ENCODE measurements at places on chromosomes 6 and 20.

DNA sequence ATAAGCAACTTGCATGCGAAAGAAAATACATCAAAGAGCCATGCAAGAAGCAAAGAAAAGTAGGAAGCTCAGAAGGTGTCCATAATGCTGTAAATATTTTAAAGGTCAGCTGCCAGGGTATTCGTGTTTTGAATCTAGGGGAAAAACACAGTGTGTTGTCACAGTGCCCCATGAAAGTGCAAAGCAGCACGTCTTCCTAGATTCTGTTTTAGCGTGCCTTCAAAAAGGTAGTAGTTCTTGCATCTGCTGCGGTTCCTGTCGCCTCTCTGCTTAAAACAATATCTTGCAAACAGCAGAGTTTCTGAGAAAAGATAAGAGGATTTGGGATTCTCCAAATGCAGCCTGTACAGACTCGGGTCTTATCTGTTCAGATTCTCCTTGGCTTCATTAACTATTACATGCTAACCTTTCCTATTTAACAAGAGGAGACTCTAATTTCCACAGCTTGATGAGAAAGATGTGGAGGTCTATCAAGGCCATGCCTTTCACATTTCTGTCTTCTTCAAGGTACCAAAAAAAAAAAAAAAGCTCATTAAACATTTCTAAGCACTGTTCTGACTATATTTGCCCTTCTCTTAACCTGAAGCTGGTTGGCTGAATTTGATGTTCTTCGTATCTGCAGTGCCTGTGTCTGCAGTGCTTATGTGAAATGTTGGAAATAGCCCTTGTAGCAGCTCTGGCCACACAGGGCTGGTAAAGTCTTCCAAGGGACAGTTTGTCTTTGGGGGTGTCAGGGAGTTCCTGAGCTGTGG is 297.5 kb downstream of the ADGB start:
- no peak for DNase-seq

- DNase-seq = no peak
Observed at GRCh38 chr6:158894193-158894592, 75.0 kb upstream of the EZR start.

DNA sequence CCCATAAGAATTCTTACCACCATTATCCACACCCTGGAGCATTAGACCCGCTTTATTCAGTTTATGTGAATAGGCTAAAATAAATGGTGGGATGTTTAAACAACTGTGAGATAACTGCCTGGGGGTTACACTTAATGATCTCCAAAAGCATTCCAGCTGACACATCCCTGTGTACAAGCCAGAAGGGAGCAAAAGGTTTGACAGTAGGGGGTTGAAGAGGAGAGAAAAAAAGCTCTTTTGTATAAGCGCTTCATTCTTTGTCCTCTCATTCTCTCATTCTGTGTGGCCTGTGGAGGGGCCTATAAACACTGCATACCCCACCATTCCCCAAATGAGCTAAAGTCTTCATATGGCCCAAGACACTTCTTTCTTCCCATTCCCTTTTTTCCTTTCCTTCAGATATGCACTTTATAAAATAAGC is 30.8 kb upstream of the COL21A1 start:
- no peak for DNase-seq

- DNase-seq = no peak
Observed at GRCh38 chr6:33320315-33321181, 3.0 kb upstream of the ZBTB22 start.

GRCh38 chr6:11950109-11950508 is 62.0 kb upstream of the HIVEP1 start:
- no peak for DNase-seq

DNA sequence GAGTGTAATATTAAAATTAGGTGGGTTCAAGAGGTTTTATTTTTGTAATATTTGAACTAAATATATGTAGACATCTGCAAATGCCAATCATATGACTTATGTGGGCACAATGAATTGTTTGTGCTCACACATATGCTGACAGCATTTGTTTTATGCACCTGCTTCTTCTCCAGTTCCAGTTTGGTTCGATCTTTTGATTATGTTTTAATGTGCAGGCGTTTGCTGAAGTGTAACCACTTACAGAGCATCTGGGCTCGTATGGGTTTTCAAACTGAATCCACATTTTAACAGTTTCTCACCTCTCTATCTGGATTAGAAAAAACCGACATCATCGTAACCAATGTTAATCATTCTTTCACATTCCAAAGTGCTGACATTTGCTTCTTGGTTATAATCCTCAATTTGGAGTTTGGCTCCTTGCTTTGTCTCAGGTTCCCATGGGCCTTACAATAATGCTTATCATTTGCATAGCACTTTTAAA is 129.1 kb upstream of the SPACA1 start:
- no peak for DNase-seq

- no peak for DNase-seq
Observed at GRCh38 chr6:93021235-93021915, 398.0 kb downstream of the EPHA7 start.

GRCh38 chr6:136341967-136342366 is 52.3 kb upstream of the BCLAF1 start:
- DNase-seq = no peak

DNA sequence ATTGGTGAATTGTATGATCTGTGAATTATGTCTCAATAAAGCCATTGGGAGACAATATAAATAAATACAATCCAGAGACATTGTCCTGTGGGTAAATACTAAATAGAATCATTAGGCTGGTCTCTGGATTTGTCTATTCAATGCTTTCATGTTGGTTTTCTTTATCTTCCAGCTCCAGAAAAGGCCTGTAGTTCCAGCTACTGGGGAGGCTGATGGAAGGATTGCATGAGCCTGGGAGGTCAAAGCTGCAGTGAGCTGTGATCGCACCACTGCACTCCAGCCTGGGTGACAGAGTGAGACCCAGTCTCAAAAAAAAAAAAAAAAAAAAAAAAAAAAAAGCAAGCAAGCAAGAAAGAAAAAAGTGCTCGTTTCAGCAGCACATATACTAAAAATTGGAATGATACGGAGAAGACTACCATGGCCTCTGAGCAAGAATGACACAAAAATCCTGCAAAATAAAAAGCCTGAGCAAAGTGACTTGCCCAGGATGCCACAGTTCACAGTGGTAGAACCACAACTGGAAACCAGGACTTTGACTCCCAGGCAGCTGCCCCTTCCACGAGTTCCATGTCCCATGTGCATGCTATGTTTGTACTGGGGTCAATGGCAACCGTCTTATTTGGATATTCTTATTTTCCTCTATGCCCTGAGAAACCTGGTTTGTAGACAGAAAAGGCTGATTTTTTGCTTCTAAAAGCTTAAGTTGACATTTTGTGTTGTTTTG is 33.6 kb upstream of the GMPR start:
- DNase-seq = no peak

DNA sequence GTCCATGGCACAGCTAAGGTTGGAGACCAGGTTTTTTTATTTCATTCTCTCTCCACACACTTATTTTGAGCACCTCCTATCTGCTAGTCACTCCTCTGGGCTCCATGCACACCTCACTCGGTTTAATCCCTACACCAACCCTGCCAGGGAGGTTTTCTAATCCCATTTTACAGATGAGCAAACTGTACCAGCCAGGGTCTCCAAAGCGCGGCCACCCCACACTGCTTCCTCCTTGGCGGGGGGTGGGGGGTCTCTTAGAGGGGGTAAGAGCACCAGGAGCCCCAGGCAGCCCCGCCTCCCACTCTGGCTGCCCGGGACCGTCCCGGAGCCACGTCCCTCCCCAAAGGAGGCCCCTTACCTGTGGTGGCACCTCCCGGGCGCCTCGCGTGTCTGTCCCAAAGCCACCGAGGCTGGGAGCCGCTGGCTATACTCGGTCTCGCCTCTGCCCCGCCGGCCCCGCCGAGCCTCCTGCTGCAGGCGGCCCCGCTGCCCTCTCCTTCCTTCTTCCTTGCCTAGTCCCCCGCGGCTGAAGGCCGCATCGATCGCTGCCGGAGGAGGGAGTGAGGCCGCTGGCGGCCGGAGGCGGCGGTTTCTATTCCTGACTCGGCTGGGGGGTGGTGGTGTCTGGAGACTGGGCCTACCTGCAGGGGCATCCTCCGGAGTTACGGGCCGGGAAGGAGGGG is at the start of gene KCNS1:
KCNS1 (minus strand) TSS at position 565 of the 683 bp plus-strand sequence. CDS start 1,891 bp downstream, outside the sequence.
- DNase-seq = no peak

DNA sequence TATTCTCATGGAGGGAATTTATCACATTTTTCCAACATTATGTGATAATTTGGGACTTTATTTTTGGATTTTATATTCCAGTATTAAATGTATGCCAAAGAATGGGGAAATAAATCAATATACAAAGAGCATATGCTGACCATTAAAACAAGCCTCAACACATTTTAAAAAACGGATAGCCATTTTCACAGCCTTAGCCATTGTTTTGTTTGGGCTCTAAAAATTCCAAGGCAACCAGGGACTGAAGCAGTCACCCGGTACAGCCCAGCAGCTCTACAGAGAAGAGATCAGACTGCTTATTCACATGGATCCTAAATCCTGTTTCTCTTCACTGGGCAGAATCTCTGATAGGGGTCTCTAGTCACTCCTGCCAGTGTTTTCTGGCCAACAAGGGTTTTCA is 150.2 kb upstream of the OGFRL1 start:
- no peak for DNase-seq

DNA sequence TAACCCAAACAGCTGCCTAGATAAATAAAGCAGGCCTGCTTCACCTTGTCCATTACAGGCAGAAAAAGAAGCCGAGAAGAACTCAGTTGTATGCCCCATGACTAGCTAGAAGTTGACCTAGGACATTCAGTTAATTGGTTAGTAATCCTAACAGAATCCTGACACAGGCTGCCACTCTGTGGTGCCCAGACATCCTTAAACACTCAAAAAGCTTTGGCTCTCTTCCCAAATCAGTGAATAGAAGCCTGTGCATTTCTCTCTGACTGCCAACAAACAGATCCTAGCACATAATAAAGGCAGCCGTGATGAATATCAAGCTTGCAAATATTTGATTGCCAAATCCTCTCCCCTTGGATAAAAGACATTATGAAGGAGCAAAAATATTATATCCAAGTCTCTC is 519.1 kb upstream of the EYS start:
- DNase-seq = no peak

DNA sequence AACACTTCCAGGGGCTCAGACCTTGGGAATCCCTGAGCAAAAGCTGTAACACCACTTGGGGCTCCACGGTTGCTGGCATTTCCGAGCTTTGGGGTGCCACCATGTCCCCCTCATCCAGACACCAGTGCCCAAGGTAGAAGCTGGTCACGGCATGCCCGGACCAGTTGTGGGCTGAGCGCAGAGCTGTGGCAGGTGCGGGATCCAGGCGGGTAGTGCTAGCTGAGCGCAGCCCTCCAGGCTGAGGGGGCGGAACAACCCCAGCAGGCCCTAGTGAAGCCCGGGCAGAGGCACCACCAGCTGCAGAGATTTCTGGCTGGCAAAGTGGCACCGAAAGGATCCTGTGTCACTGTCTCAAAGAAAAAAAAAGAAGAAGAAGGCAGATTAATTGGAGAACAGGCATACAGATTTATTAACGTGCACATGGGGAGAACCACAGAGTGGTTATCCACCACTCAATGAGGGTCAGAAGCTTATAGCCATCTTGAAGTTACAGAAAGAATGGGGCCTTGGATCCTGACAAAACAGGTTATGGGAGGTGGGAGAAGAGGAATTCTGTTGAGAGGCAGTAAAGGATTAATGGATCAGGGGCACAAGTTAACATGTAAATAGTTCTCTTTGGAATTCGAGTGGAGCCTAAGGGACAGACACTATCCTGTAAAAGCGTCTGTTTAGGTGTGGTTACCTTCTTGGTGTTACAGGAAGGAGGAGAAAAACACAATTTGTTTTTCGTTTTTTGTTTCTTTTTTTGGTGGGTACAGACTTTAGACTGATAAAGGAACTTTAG is 107.5 kb downstream of the CD24 start:
- DNase-seq = no peak

DNA sequence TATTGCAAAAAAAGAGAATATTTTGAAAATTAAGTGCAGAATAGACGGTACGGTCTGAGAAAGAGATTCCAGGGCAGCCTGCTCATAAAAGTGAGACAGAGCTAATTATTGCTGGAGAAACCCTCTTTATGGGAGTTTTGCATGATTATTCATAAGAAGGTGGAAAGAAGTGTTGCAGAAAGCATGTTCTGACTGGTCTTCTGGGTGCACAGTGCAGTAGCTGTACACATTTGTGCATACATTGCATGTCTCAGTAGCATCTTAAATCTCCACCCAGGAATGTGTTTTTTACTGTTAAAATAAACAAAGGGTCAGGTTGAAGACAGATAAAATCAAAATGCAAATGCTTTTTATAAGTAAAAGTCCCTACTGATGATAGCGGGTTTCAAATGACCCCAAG is 1813.6 kb upstream of the DEFB115 start:
- no peak for DNase-seq

DNA sequence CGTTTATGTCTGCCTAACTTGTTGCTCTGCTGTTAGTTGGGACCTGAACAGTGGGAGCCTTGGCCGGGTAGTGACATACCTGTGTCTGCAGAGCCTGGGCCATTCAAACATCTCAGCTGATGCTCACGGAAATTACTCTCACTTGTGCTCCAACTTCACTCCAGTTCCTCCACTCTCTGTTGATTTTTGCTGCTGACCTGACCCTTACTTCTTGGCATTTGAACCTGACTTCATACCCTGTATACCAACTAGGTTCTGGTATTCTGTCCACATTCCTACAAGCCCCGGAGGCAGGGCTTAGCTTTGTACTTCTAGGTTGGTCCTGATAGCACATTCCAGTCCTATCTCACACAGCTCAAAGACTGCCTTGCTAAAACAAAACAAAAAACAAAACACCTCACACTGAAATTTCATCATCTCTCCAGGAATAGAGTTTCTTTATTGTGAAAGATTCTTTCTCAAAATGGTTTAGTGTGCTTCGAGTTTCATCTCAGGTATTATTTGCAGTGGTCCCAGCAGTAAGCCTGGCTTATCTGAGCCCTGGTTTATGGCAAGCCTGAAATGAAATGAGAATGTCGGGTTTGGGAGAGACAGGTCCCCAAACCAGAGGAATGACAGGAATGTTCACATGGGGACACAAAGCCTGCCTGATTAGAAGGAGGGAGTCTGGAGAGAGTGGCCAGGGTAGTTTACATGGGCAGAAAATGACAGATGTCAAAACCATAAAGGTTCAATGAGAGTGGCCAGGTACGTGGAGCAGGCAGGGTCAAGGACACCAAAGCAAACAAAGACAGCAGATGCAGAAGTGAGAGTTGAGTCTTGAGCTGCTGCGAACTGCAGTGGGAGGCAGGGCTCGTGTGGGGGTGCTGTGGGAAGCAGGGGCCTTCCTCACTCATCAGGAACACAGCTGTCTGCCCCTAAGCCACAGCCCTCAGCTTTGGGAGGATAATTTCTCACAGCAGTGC is 174.2 kb upstream of the HDAC2 start:
- no peak for DNase-seq

DNA sequence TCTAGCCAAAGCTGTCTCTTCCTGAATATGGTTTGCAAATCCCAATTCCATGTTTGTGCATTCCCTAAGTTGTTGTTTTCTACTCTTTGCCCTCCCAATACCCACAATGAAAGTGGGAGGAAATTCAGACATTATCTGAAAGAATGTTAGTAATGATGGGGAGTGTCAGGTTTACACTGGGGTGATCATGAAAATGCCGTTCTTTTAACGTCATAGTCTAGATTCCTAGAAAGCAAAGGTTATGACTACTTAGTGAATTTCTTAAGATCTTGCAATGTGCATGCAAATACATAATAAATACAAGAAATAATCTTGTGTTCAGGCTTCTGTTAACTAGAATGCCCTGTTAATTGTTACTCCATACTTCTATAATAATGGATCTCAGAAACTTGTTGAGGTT is 101.0 kb downstream of the LCA5 start:
- no peak for DNase-seq

- DNase-seq = no peak
Observed at GRCh38 chr6:111486475-111486874, 3.5 kb upstream of the REV3L start.

GRCh38 chr6:37298958-37299357 is 41.0 kb upstream of the TMEM217 start:
- DNase-seq = no peak

Data from stimulated activated CD4-positive, alpha-beta T cell treated with anti-CD3 and anti-CD28 coated beads, Interleukin-12 subunit alpha, Interleukin-12 subunit beta, amount 100 ng/mL, for 4 hours (primary cell).